ENCODE measurements at places on chromosomes 1 and 21. TPM values are rescaled to one million over a fixed set of nuclear protein-coding genes. Genes with fewer than 3 reads are reported as not detected.
A peak's percentile ranks its signal among the peaks of the same experiment; 100 is the strongest.

Gene KCNA3
- not detected for total RNA-seq

Gene OR2L5
- not detected for total RNA-seq

DNA sequence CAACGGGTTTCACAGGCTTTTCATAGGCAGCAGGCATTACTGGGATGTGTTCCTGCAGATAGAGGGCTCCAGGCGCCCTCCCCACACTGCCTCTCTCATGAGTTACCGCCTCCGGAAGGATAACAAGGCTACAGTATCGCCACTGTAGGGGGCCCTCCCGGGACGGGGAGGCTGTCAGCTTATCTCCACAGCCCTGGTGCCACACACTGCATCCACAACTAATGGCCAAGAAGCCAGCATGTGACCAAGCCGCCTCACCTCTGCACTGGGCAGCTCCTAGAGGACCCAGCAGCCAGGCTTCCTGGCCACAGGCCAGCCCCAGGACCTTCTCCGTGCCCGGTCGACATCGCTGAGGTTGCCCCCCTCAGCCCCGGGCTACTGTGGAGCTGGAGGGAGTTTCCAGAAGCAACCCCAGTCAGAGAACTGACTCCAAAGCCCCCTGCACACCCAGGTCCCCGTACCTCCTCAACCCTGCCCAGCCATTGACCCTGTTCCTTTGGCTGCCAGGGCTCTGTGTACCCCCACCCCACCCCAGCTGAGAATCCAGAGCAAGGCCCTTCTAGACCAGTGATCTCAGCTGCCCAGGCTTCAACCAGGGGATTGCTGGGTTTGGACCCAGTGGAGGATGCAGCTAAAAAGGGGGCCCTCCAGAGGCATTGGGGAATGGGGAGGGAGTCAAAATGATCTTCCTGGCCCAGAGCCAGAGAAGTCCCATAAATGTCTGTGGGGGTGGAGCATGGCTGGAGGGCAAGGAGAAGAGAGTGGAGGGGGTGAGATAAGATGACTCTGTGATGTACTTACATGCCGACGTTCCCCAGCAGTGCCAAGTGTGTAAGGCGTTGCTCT lies 45.0 kb downstream of the NEK2 start:
- peak; percentile 47 for DNase-seq

DNA sequence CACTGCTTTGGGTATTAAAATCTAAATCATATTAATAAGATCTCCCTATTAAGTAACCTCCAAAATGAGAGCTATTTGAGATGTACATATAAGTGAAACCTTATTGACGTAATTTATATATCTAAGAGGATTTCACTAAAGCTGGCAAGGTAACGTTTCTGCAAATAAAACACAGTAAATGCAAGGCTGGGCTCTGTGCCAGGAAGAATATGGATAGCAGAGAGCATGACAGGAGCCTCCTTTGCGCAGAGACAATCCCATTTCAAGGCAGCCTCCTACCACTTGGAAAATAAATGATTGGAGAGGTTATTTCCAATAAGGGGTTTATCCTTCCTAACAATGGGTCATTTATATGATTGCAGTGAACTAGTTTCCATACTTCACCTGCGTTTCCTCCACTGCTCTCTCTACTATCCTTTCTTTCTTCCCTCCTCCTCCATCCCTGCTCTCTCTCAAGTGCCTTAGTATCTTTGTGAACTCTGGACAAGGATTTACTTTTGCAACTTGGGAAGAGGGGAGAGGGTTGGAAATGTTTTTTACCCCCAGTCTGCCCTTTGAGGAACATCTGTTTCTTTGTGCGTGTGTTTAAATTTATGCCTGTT lies 3.0 kb upstream of the NFIA start:
- DNase-seq, result no peak

DNA sequence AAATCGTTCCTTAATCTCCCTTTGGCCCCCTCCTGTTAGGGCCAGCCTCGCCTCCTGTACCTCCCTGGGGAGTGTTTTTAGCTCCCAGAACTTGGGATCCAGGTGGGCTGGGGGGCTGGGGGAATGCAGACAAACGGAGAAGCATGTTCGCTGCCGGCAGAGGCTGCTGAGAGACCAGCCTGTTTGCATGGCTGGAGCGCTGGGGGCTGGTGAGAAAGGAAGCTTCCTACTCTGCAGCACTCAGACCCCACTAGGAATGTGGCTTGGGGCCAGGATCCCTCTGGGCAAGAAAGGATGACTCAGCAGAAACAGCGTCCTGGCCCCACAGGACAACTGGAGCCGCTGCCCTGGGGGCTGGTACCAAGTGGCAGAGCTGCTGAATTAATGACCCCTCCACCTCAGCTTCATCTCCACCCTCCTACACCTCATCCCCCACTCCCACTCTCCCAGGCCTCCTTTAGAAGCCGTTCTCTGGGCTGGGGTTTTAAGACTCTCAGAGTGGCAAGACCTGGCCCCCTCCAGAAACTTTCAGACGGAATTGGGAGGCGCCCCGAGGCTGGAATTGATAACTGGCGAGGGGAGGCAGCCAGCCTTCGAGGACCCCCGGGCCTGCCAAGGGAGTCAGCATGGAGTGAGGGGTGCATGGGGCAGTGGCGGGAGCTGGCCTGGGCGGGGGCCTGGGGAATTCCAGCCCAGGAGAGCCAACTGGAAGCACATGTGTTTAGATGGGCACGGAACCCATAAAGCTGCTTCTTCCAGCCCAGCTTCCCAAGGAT lies 28.5 kb upstream of the EPS8L3 start:
- DNase-seq, result peak; percentile 42
